Transverse colon (tissue), 4 donors: ENCODE measurements at places on chromosomes 12 and 14. TPM values are rescaled to one million over a fixed set of nuclear protein-coding genes. Genes with fewer than 3 reads are reported as not detected.

GRCh38 chr12:94174576-94174975 lies 26.2 kb downstream of the PLXNC1 start:
- H3K36me3 ChIP-seq = no peaks in the 10 kb centered on the region
- H3K27me3 ChIP-seq = no peaks in the 10 kb centered on the region
- no peak overlapping the region for H3K4me3 ChIP-seq
- DNase-seq = peak; percentile 63
- H3K4me1 ChIP-seq = no peaks in the 10 kb centered on the region
- peak overlapping the region; percentile 70 for H3K27ac ChIP-seq

- no peaks in the 10 kb centered on the region for H3K27me3 ChIP-seq
- no peak for DNase-seq
- no peaks in the 10 kb centered on the region for H3K4me1 ChIP-seq
- no peak overlapping the region for H3K27ac ChIP-seq
- no peak overlapping the region for H3K4me3 ChIP-seq
Observed at GRCh38 chr12:102388469-102388868, 91.9 kb downstream of the IGF1 start.

PSMB5 gene
- total RNA-seq = 68.3 TPM

LMNTD1 gene
- total RNA-seq = not detected

DNA sequence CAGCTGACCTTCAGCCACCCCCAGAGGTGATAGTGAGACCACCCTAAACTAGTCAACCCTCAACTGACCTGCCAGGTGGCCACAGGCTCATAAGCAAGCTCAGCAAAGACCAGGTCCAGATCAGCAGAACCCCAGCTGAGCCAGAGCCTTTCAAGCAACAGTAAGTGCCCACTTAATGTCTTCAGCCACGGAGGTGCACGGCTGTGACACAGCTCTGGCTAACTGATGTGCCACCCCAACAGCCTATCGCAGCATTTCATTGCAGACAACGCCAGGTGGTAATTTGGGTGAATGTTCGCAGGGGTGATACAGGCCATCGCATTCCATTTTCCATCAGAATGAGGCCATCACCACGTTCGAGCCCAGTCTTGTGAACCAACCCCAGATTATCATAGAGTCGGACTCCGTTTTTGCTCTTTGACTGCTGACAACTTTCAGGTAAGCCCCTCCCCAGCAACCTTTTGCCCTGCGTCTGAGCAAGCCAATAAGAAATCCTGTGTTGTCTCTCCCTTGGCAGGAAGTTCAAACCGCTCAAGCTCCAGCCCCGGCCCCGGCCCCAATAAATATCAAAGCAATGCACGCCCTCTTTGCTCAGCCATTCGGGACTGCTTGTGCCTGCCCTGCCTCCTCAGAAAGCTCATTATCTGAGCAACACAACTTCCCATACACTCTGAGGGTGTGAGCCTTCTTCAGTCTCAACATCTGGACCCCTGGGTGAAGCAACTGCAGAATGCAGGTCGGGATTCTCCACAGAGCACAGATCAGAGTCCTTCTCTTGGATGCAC lies 44.4 kb downstream of the JAG2 start:
- no peaks in the 10 kb centered on the region for H3K4me1 ChIP-seq
- no peaks in the 10 kb centered on the region for H3K27me3 ChIP-seq
- H3K36me3 ChIP-seq = no peaks in the 10 kb centered on the region
- H3K4me3 ChIP-seq = no peak overlapping the region
- DNase-seq = peak; percentile 21

DNA sequence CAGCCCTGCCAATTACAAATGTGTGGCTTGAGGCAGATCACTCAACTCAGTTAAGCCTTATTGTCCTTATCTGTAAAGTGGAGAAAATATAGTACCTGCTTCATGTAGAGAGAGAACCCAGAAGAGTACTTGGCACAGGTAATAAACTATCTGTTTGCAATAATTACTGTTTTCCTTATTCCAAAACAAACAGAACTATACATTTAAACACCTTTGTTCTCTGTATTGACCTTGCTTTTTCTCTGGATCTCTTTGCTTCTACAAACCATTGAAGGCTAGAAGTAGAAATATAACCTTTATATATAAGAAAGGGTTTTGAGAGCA lies 70.8 kb upstream of the SRSF5 start:
- peak overlapping the region; percentile 81 for H3K27ac ChIP-seq
- no peaks in the 10 kb centered on the region for H3K27me3 ChIP-seq
- no peaks in the 10 kb centered on the region for H3K36me3 ChIP-seq

- DNase-seq = peak; percentile 43
- H3K4me1 ChIP-seq = no peaks in the 10 kb centered on the region
- H3K36me3 ChIP-seq = no peaks in the 10 kb centered on the region
- H3K27ac ChIP-seq = no peak overlapping the region
- H3K4me3 ChIP-seq = no peak overlapping the region
Observed at GRCh38 chr12:58176296-58176869, 235.0 kb downstream of the ATP23 start.

BEST3 gene
- total RNA-seq = not detected

DNA sequence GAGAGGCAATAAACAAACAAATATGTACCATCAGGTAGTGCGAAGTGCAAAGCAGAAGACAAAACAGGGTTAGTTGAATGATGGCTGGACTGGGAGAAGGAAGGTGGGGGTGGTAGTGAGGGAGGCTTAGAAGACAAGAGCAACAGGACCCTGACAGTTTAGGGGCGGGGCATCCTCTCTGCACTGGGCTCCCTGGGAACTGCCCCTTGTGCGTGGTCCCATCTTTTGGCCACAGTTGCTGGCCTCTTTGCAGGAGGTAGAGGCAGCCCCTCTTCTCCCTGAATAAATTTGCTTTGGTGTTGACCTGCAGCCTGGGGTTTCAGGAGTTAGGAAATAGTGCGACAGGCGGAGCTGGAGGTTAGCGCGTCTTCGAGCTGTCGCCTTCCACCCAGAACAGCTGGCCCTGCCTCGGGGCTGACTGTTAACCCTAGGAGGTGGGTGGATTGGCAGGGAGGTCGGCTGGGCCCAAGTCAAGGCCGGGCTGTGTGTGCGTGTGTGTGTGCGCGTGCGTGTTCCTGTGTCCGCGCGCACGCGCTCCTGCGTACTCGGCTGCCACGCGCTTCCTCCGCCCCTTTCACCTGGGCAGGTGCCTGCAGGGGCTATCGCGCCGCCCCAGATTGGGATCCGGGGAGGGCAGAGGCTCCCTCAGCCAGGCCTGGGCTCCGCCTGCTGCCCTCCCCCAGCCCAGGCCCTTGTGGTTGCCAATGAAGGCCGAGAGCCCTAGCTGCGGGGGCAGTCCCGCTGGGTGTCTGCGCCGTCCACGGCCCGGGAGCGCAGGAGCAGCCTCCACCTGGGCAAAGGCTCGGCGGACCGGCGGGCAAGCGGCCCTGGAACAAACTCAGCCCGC lies 180.8 kb downstream of the ADCK1 start:
- H3K4me3 ChIP-seq = peak overlapping the region; percentile 28
- peak; percentile 46 for DNase-seq
- H3K27me3 ChIP-seq = peaks cover 18% of the 10 kb centered on the region

GRCh38 chr12:50980545-50980944 lies 28.2 kb downstream of the HIGD1C start:
- no peaks in the 10 kb centered on the region for H3K36me3 ChIP-seq
- H3K4me3 ChIP-seq = no peak overlapping the region
- peaks cover 5% of the 10 kb centered on the region for H3K4me1 ChIP-seq
- no peak for DNase-seq
- no peaks in the 10 kb centered on the region for H3K27me3 ChIP-seq

SLC22A17 gene
- 8.9 TPM for total RNA-seq

DNA sequence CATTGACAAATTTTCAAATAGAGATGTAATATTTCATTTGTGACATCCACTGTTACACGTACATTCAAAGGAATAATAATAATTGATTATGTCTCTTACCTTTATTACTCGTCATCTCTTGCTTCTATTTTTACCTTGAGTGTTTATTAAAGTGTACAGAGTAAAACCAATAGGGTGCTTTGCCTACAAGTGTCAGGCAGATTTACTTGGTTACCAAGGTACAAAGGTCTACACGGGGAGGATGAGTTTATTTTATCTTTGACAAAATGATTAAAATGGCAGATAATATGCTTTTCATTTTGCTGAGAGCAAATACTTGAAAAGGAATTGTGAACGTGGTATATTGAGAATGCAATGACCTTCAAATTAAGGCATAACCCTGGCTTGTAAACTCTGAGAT lies 137.8 kb upstream of the SOX5 start:
- DNase-seq = no peak
- H3K4me3 ChIP-seq = no peak overlapping the region
- no peaks in the 10 kb centered on the region for H3K36me3 ChIP-seq
- no peaks in the 10 kb centered on the region for H3K4me1 ChIP-seq
- no peaks in the 10 kb centered on the region for H3K27me3 ChIP-seq

GRCh38 chr14:72582582-72582981 lies 311.3 kb downstream of the DPF3 start:
- no peak overlapping the region for H3K27ac ChIP-seq
- no peaks in the 10 kb centered on the region for H3K36me3 ChIP-seq
- DNase-seq = no peak
- H3K27me3 ChIP-seq = no peaks in the 10 kb centered on the region
- H3K4me3 ChIP-seq = no peak overlapping the region
- no peaks in the 10 kb centered on the region for H3K4me1 ChIP-seq

DNA sequence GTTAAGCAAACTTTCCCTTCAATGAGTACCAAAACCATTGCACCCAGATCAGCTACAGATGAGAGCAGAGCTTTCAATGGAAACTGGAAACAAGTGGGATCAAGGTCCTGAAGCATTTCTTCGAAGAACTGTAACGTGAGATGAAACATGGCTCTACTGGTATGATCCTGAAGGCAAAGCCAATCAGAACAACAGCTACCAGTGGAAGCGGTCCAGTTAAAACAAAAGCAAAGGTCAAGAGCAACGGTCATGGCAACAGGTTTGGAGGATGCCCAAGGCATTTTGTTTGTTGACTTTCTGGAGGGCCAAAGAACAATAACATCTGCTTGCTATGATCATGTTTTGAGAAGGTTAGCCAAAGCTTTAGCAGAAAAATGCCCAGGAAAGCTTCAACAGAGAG lies 137.9 kb upstream of the CPSF6 start:
- no peak overlapping the region for H3K4me3 ChIP-seq
- DNase-seq = no peak
- H3K4me1 ChIP-seq = no peaks in the 10 kb centered on the region
- no peaks in the 10 kb centered on the region for H3K36me3 ChIP-seq
- no peak overlapping the region for H3K27ac ChIP-seq
- no peaks in the 10 kb centered on the region for H3K27me3 ChIP-seq

CELA1 gene
- not detected for total RNA-seq

- DNase-seq = no peak
- H3K4me1 ChIP-seq = no peaks in the 10 kb centered on the region
- peak overlapping the region; percentile 63 for H3K27ac ChIP-seq
- no peaks in the 10 kb centered on the region for H3K27me3 ChIP-seq
- H3K36me3 ChIP-seq = no peaks in the 10 kb centered on the region
- H3K4me3 ChIP-seq = no peak overlapping the region
Observed at GRCh38 chr14:32709027-32709426, 229.7 kb upstream of the NPAS3 start.

GRCh38 chr12:30823156-30823699 lies 68.5 kb upstream of the CAPRIN2 start:
- peak overlapping the region; percentile 43 for H3K4me3 ChIP-seq
- peak overlapping the region; percentile 38 for H3K27ac ChIP-seq
- H3K36me3 ChIP-seq = no peaks in the 10 kb centered on the region
- peak; percentile 34 for DNase-seq

GALNT16 gene
- 3.0 TPM for total RNA-seq

DNA sequence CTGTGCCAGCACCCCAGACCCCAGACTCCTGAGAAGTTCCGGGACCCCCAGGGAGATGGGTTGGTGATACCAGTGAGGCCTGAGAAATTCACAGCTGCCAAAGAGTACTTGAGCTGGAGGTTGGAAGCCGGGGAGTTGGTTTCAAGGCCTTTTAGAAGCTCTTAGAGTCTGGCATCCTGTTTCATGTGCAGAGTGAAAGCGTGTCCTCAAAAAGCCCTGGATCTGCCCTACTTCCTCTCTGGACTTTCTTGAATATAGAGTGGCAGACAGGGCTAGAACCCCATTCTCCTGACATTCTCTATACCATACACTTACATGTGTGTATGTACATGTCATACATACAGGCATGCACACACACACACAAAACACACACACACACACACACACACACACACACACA lies 31.3 kb upstream of the PPM1A start:
- H3K4me1 ChIP-seq = peaks cover 30% of the 10 kb centered on the region
- no peaks in the 10 kb centered on the region for H3K36me3 ChIP-seq
- no peaks in the 10 kb centered on the region for H3K27me3 ChIP-seq
- no peak overlapping the region for H3K4me3 ChIP-seq
- DNase-seq = no peak

- no peaks in the 10 kb centered on the region for H3K27me3 ChIP-seq
- no peaks in the 10 kb centered on the region for H3K4me1 ChIP-seq
- H3K27ac ChIP-seq = no peak overlapping the region
- no peak overlapping the region for H3K4me3 ChIP-seq
- no peaks in the 10 kb centered on the region for H3K36me3 ChIP-seq
Observed at GRCh38 chr14:98379830-98380229, 892.2 kb downstream of the BCL11B start.

DNA sequence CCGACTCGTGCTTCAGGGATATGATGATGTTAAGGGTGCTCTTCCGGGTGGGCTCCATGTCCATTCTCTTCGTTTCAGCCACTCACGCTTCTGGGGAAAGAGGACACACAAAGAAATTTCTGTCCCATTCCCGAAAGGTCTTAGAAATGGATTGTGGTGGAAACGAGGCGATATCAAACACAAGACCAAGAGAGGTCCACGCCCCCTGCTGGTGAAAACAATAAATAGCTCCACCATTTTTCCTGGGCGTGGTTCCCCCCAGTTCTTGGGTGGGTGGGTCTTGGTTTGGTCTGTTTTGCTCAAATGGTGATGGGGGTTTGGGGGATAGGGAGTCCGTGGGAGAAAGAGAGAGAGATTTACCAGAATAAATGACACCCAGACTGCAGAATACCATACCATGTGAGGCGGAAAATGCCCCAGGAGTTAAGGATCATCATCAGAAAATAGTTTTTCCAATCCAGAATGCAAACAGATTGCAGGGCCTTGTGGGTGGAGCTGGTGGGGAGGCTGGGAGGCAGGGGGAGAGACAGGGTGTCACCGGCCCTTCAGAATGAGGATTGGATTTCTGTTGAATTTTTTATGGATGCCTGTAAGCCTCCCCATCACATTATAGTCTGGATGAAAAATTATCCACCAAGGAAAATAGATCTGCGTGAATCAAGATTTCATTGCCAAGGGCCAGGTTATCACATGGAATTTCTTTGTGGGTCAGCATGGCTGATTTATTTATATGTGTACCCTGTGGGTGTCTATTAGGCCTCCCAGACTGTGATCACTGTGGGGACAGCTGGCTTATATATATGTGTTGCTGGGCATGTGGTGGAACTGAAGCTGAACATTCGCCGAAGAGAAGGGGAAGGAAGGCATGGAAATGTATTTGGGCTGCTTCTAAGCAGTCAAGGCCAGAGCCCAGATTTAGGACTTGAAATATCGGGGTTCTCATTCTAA lies 55.8 kb downstream of the SRRM4 start:
- no peak overlapping the region for H3K4me3 ChIP-seq
- H3K4me1 ChIP-seq = no peaks in the 10 kb centered on the region
- H3K27me3 ChIP-seq = no peaks in the 10 kb centered on the region
- no peak overlapping the region for H3K27ac ChIP-seq

IFI27 gene
- 124 TPM for total RNA-seq

- H3K4me1 ChIP-seq = peaks cover under 1% of the 10 kb centered on the region
- H3K27ac ChIP-seq = peak overlapping the region; percentile 77
- no peaks in the 10 kb centered on the region for H3K36me3 ChIP-seq
- H3K4me3 ChIP-seq = no peak overlapping the region
- H3K27me3 ChIP-seq = no peaks in the 10 kb centered on the region
- no peak for DNase-seq
Observed at GRCh38 chr12:10397296-10397695, 7.5 kb upstream of the KLRK1 start.

GRCh38 chr12:103503546-103504480 lies 8.0 kb upstream of the C12orf42 start:
- peak; percentile 37 for DNase-seq
- no peak overlapping the region for H3K27ac ChIP-seq
- no peaks in the 10 kb centered on the region for H3K36me3 ChIP-seq
- H3K4me1 ChIP-seq = no peaks in the 10 kb centered on the region
- no peak overlapping the region for H3K4me3 ChIP-seq
